ENCODE measurements at places on chromosomes 13 and 19.

- DNase-seq = peak; percentile 31
Observed at GRCh38 chr13:27770809-27771208, 21.5 kb upstream of the GSX1 start.

GRCh38 chr19:43711751-43712355, 4.0 kb upstream of the IRGC start:
- no peak for DNase-seq

DNA sequence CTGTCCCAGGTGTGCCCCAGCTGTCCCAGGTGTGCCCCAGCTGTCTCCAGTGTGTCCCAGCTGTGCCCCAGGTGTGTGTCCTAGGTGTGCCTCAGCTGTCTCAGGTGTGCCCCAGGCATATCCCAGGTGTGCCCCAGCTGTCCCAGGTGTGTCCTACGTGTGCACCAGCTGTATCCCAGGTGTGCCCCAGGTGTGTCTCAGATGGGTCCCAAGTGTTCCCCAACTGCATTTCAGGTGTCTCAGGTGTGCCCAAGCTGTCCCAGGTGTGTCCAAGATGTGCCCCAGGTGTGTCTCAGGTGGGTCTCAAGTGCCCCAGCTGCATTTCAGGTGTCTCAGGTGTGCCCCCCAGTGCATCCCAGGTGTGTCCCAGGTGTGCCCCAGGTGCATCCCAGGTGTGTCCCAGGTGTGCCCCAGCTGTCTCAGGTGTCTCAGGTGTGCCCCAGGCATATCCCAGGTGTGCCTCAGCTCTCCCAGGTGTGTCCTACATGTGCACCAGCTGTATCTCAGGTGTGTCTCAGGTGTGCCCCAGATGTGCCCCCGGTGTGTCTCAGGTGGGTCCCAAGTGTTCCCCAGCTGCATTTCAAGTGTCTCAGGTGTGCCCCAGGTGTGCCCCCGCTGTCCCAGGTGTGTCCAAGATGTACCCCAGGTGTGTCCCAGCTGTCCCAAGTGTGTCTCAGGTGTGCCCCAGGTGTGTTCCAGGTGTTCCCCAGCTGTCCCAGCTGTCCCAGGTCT, 1.3 kb upstream of the GRK1 start:
- DNase-seq = no peak

DNA sequence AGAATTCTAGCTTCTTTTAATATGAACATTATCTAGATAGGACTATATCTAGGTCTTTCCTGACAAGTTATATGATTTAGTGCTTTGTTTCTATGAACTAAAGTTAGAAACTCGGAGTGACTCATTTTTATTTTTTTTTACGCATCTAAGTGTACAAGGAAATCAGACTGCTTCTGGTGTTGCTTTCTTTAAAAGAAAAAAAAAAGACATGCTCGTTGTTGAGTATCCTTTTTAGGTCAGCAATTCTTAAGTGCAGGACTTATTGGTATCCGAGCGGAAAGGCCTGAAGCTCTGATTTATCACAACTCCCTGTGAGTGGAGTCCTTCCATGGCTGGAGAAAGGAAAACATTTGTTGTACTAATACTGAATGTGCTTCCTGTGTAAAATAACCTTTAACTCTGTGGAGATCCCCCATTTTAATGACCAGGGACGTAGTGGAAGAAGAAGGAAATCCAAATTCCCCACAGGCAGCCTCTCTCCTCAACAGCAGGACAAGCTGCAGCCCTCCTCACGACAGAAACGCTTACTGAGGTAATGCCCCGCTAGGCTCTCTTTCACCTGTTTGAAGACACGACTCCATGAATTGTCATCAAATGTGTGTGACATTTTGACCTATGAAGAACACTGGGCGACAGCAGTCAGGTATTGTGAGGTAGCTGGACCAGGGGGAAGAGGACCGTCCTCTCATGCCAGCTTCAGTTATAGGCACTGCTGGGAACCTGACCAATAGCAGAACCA, 17.9 kb upstream of the POMP start:
- no peak for DNase-seq

DNA sequence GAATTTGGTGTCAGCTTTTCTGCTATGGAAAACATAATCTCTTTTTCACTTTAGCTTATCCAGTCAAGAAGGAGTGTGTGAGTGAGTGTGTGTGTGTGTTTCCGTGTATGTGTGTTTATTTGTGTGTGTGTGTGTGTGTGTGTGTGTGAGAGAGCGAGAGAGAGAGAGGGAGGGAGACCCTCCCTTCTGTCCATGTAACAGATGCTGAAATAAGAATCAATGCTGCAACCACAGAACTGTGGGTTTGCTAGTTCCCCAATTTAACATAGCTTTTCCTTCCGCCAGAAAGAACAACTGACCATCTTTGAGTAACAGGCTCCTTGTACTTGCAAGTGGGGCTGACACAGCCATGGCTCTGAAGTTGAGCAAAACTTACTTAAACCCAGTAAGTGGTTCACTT, 5.2 kb downstream of the LCP1 start:
- DNase-seq = no peak

DNA sequence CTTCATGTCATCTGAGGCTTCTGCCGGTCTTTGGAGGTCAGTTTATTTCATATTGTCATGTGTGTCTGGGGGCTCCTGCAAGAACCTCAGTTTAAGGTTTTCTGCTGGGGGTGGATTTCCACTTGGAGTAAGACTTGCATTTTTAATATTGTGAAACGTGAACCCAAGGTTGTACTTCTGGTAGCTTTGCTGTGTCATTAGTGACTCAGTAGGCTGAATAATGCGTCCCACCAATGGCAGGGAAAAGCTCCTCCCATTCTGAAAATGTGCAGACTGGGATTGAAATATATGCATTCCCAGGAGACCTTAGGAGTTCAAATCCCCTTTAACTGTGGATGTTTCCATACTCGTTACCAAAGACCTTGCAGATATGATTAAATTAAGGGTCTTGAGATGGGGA, 46.2 kb downstream of the ING1 start:
- DNase-seq = no peak

GRCh38 chr13:74444161-74444571, 310.0 kb upstream of the KLF12 start:
- no peak for DNase-seq

- DNase-seq = no peak
Observed at GRCh38 chr13:110477706-110478245, 83.7 kb downstream of the RAB20 start.

GRCh38 chr19:57802269-57802668, 12.4 kb downstream of the ZNF552 start:
- DNase-seq = no peak

GRCh38 chr13:42164557-42165125, 107.3 kb upstream of the AKAP11 start:
- DNase-seq = no peak

- no peak for DNase-seq
Observed at GRCh38 chr19:57047743-57048142, 72.0 kb upstream of the USP29 start.

- DNase-seq = no peak
Observed at GRCh38 chr19:33427801-33428626, 54.5 kb downstream of the CEBPG start.

DNA sequence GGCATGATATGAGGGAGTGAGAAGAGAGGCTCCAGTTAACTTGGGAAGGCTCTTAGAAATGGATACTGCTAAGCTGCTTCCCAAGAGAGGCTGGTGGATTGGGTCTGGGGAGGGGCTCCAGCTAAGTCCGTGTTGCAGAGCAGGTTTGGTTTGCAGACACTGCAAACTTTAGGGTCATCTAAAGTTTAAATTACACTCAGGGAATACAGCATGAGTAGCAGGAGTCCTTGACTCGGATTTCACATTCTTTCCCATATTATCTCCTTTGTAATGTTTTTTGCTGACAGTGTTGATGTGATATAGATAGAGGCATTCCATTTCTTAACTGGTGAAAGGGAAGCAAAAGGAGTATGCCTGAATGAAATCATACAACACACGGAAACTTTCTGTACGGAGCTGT, 31.9 kb downstream of the SGCG start:
- no peak for DNase-seq

- peak; percentile 32 for DNase-seq
Observed at GRCh38 chr13:31909864-31910551, 121.6 kb upstream of the FRY start.

- peak; percentile 75 for DNase-seq
Observed at GRCh38 chr19:6730153-6730804, 7.1 kb downstream of the GPR108 start.

DNA sequence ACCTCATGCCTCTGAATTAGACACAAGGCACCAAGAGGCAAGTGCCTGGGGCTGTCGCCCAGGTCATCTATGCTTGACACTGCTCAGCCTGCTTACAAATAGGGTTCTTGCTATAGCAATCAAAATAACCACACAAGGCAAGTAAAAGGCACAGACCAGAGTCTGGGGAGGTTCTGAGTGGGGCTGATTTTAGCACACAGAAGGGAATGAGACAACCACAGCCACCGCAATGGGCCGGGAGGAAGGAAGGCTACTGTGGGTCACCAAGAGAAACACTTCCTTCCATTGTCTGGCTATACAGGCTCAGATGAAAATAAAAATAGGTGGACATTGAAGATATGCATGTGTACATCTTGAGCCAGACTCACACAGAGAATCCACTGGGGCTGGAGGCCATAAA, 159.1 kb downstream of the DLEU7 start:
- no peak for DNase-seq

DNA sequence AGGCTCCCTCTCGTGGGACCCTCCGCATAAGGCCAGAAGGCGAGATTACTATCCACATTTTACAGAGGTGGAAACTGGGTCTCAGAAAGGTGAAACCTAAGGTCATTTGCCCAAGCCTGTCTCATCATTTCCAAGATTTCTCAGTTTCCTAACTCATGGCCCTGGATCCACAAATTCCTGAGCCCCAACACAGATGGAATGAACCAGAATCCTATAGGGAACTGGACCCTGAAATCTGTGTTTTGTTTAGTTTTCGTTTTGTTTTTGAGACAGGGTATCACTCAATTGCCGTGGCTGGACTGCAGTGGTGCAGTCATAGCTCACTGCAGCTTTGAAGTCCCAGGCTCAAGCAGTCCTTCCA, 563 bp upstream of the GNG7 start:
- no peak for DNase-seq

DNA sequence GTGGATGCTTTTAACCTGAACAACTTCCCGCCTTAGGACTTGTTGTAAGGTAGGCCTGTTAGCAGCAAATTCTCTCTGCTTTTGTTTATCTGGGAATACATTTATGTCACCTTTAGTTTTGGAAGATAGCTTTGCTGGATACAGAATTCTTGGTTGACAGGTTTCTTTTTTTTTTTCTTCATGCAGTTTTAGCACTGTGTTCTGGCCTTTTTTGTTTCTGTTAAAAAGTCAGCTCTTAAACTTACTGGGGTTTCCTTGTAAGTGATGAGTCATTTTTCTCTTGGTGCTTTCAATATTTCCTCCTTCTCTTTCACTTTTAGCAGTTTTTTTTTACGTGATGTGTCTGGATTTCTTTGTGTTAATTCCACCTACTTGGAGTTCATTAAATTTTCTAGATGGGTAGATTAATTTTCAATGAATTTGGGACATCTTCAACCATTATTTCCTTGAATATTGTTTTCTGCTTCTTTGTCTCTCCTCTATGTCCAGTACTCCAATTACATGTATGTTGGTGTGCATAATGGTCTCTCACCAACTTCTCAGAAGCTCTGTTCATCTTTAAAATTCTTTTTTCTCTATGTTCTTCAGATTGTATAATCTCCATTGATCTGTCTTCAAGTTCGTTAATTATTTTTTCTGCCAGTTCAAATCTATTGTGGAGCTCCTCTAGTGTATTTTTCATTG, 188.2 kb upstream of the ZNF536 start:
- DNase-seq = no peak

DNA sequence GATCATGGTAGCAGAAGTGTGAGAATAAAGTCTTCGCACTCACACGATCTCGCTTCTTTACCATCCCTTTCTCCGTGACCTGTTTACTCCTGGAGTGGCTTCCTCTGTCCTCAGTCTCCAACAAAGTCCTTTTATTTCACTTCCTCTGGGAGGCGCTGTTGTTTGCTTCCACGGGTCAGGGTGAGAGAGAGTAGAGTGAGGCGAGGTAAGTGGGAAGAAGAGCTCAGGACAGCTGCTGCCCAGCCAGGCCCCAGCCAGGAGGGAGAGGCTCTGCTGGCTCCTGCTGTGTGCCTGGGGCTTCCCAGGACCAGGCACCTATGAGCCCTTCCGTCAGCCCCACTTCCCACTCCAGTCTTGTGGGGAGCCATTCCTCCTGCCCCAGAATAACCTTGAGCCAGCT, 242.1 kb downstream of the FGF9 start:
- peak; percentile 37 for DNase-seq

GRCh38 chr13:95858286-95859075, 181.5 kb downstream of the DNAJC3 start:
- DNase-seq = no peak

GRCh38 chr19:56637976-56638555, 4.9 kb upstream of the SMIM17 start:
- DNase-seq = no peak

- DNase-seq = no peak
Observed at GRCh38 chr19:49542446-49542845, 14.6 kb downstream of the RCN3 start.

- DNase-seq = no peak
Observed at GRCh38 chr13:92538164-92538563, 688.4 kb upstream of the GPC6 start.

DNA sequence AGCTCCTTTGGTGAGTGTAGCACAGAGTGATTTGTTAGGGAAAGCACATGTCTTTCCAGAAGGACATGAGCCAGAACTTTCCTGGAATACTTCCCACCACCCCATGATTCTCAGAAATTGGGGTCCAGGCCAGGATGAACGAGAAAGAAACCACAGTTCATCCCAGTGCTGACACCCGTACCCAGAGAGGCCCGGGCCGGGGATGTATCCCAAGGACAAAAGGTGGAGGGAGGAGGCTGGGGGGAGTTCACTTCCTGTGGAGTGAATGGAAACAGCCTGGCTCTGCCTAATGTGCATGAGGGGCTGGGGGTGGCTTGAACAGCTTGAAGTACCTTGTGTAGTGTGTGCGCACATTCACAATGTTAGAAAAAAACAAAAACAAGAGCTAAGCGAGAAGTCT, 47.5 kb downstream of the CDADC1 start:
- no peak for DNase-seq

DNA sequence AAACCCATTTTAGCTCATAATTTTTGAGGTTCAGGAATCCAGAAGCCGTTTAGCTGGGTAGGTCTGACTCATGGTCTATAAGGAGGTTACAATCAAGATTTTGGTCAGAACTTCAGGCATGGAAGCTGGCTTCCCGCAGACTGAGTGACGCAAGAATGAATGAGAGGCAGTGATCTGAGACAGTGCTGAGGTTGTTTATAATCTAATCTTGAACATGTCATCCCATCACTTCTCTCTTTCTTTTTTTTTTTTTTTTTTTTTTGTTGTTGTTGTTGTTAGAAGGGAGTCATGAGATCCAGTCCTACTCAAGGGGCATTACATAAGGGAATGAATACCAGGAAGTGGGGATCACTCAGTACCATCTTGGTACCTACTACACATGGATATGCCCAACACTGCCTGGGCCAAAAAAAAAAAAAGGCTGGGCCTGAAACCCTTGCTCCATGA, 217.4 kb downstream of the DLEU7 start:
- DNase-seq = no peak
